SHP77 (cell line): ENCODE measurements at places on chromosomes 1 and 21.

DNA sequence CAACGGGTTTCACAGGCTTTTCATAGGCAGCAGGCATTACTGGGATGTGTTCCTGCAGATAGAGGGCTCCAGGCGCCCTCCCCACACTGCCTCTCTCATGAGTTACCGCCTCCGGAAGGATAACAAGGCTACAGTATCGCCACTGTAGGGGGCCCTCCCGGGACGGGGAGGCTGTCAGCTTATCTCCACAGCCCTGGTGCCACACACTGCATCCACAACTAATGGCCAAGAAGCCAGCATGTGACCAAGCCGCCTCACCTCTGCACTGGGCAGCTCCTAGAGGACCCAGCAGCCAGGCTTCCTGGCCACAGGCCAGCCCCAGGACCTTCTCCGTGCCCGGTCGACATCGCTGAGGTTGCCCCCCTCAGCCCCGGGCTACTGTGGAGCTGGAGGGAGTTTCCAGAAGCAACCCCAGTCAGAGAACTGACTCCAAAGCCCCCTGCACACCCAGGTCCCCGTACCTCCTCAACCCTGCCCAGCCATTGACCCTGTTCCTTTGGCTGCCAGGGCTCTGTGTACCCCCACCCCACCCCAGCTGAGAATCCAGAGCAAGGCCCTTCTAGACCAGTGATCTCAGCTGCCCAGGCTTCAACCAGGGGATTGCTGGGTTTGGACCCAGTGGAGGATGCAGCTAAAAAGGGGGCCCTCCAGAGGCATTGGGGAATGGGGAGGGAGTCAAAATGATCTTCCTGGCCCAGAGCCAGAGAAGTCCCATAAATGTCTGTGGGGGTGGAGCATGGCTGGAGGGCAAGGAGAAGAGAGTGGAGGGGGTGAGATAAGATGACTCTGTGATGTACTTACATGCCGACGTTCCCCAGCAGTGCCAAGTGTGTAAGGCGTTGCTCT is 45.0 kb downstream of the NEK2 start:
- no peak for DNase-seq

DNA sequence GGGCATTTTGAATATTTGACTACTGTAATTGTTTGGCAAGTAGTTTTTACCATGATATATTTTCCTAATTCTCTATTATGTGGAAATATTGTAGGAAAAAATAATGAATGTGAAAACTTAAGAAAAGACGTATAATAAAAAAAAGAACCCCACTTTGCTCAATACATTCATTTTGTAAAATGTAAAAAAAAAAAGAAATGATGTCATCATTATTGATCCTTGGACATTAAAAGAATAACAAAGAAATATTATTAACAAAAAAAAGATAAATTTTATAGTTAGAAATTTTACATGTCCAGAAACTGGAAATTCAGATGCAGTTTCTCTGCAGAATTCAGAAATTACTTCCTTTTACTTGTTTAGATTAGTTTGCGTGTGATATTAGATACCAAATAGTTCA is 5.2 kb downstream of the GIPC2 start:
- no peak for DNase-seq

DNA sequence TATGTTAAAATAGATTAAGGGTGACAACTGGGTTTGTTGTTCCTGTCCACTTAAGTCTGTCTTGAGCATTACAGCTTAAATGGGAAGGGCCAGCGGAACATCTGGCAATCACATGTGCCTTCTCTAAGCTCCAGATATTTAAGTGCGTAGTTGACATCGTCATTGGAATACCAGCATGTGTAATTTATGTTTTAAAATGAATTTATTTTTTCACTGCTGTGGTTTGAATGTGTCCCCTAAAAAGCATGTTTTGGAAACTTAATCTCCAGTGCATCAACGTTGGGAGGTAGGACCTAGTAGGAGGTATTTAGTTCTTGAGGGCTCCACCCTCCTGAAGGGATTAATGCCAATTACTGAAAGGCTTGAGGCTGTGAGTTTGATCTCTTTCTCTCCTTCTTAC is 13.4 kb downstream of the ZCCHC17 start:
- DNase-seq, result no peak

DNA sequence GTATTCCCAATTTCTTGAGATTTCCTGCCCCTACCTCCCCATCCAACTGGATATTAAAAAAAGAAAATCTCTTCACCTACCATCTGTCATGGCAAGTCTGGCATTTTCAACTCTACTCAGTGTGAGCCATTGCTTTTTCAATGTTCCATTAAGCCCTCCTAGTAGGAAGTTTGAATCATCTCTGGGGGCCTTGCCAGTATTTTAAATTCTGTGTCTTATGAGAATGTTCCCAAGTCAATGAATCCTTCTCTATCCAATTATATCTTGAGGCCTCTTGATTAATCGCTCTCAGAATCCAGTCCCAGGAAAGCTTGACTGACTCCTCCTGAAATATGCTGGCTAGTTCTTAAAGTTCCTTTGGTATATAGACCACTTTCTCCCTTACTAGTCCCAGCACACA is 91.5 kb downstream of the NGF start:
- DNase-seq, result no peak

- no peak for DNase-seq
Observed at GRCh38 chr1:1763657-1764621, 14.3 kb downstream of the NADK start.

GRCh38 chr1:37148663-37149062 is 114.3 kb upstream of the GRIK3 start:
- DNase-seq, result no peak

DNA sequence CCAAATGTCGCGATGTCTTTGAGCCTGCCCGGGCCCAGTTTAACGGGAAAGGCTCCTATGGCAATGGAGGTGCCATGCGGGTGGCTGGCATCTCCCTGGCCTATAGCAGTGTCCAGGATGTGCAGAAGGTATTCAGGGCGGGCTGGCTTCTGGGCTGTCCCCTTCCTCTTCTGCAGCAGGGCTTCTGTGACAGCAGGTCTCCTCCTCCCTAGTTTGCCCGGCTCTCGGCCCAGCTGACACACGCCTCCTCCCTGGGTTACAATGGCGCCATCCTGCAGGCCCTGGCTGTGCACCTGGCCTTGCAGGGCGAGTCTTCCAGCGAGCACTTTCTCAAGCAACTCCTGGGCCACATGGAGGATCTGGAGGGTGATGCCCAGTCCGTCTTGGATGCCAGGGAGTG is 3.0 kb downstream of the ADPRS start:
- DNase-seq, result no peak

GRCh38 chr1:28359592-28360239 is 9.8 kb upstream of the PHACTR4 start:
- DNase-seq, result peak; percentile 16

DNA sequence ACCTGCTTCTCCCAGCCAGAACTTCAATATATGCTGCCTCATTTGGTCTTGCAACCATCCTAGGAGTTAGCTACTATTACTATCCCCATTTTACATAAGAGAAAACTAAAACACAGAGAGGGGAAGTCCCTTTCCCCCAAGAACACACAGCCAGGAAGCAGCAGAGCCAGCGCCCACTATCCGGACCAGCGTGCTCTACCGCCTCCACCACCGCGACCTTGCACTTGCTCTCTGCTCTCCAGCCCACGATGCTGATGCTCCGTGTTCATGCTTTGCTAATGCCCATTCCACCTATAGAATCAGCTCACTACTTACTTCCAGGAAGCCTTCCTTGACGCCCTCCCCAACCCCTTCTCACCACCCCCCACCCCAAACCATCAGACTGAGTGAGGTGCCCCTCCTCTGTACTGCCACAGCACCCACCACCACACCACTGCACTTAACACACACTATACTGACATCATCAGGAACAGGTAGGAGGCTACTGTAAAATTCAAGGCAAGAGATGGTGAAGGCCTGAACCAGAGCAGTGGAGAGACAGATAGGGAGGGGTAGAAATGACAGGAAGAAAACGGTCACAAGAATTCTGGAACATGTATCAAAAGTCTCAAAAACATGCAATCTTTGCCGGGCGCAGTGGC is 9.4 kb downstream of the TMEM53 start:
- DNase-seq, result no peak

- no peak for DNase-seq
Observed at GRCh38 chr1:241918879-241919278, 38.7 kb upstream of the BECN2 start.

DNA sequence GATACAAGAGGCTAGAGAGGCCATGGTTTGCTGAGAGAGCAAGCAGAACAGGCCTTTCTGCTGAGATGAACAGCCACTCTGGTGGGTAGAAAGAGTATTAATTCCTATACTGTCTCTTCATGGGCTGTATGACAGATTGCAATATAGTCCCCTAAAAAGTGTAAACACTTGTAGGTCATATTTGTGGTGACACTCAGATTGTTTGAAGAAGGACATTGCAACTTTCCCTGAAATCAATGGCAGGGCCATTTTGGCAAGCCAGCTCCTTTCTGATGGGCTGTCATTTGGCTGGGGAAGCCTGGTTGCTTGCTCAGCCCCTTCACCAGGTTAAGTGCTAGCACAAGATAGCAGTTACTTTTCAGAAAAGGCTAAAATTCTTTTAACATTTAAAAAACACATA is 27.5 kb downstream of the RAB4A start:
- no peak for DNase-seq

DNA sequence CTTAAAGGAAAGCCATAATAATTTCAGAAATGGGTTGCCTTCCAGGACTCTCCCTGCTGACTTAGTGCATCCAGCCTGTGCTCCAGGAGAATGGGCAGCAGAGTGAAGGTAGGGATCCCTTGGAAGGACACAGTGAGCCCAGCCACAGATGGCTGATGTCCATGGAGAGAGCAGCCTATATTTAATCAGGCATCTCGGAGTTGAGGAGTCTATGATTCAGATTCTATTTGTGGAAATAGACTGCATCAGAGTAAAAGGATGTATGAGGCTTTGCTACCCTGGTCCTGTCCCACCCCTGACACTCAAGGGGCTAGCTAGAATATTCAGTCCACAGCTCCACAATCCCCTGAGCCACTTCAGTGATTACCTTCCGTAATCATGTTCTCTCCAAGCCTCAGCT is 43.8 kb upstream of the PBX1 start:
- no peak for DNase-seq

DNA sequence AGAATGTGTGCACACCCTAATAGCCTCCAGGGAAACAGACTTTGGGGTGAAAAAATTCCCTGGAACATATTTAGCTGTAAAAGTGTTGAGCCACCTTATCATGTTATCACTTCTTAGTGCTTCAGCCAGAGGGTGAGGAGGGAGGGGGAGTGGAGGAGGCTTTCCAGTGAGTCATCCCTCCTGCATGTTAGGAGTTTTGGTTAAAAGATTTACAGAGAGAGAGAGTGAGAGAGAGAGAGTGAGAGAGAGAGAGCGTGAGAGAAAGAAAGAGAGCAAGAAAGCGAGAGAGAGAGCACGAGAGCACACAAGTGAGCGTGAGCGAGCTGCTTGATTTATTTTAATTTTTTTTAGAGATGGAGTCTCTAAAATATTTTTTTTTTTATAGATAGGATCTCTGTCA is 13.5 kb upstream of the CACNA1E start:
- DNase-seq, result no peak

DNA sequence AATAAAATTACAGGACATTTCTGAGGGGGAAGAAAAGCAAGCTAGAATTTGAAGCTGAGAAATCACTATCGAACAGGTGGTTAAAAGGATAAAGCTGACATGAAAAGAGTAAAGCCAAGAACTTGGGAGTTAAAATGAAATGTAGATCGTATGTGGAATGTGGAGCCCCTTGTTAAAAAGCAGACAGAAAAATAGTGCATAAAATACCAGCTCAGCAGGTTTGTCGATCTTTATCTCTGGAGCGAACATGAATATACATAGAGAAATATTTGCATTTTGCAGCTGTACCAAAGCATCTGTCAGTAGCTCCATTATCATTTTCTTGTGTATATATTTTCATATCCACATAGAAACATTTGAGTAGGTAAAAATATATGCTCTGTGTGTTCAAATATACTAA is 73.6 kb upstream of the CDC42BPA start:
- DNase-seq, result no peak

- DNase-seq, result no peak
Observed at GRCh38 chr1:157008502-157008901, 37.0 kb downstream of the ARHGEF11 start.

GRCh38 chr1:196400478-196401451 is 207.5 kb downstream of the KCNT2 start:
- no peak for DNase-seq
